IMR-90 (cell line): ENCODE measurements at places on chromosomes 3 and 15. TPM values are rescaled to one million over a fixed set of nuclear protein-coding genes. Genes with fewer than 3 reads are reported as not detected.
A peak's percentile ranks its signal among the peaks of the same experiment; 100 is the strongest.

GRCh38 chr15:95857124-95857757 is 473.3 kb upstream of the NR2F2 start:
- no peak overlapping the region for H3K4me3 ChIP-seq
- H3K4me1 ChIP-seq: peaks cover 3% of the 10 kb centered on the region; the same call in 1 of the 2 replicates
- no peaks in the 10 kb centered on the region for H3K36me3 ChIP-seq
- peak; percentile 90 for DNase-seq

DNA sequence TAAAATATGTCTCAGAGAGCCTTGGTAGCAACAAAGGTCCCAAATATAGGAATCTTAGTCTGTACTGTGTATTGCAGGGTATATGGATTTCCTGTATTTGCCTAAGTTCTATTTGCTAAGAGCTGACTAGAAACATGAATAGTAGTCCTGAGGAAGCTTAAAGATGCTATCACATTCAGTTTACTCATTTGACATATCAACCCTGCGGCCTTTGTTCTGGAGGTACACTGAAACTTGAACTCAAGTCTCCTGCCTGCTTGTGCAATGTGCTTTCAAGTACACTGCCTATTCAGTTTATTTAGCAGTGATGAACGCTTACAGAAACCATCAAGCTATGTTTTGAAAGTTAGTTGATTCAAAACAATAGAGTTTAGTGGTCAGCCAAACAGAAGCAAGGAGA is 21.1 kb downstream of the IL1RAP start:
- H3K36me3 ChIP-seq: no peaks in the 10 kb centered on the region; the same call in 1 of the 2 replicates
- H3K4me3 ChIP-seq: no peak overlapping the region
- H3K27ac ChIP-seq: no peak overlapping the region
- no peak for DNase-seq
- H3K27me3 ChIP-seq: no peaks in the 10 kb centered on the region

- H3K4me3 ChIP-seq: no peak overlapping the region
- DNase-seq: no peak
- no peak overlapping the region for H3K27ac ChIP-seq
- H3K36me3 ChIP-seq: no peaks in the 10 kb centered on the region
- H3K27me3 ChIP-seq: no peaks in the 10 kb centered on the region
- H3K4me1 ChIP-seq: no peaks in the 10 kb centered on the region
Measured at GRCh38 chr3:21405671-21406667, 345.0 kb downstream of the ZNF385D start.

DNA sequence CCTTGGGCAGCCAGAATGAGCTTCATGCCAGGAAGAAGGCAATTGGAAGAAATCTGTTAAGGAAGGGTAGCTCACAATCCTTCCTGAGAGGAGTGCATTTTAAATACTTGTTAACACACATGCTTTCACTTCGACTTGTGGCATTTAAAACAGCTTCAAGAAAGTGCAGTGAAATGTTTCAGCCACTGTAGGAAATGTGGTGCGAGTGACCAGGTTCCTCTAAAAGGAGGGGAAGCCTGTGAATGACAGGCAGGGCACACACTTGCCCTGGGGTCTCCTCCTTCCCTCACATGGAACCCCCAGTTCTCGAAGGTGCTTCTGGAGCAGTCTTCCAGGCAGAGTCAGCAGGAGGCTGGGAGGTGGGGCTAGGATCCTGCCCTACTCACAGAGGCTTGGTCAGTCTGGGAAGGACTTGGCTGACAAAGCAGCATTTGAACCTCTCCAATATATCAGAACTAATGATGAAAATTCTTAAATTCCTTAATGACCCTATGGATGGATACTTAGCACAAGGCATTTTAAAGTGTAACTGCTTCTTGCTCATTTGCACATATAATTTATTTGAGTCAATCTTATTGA is 358.6 kb downstream of the CHST2 start:
- H3K36me3 ChIP-seq: no peaks in the 10 kb centered on the region
- 0 out of 2 replicates have a peak, but pooled peaks cover 2% of the 10 kb centered on the region for H3K4me1 ChIP-seq
- no peak overlapping the region for H3K27ac ChIP-seq
- no peak overlapping the region for H3K4me3 ChIP-seq
- no peak for DNase-seq

DNA sequence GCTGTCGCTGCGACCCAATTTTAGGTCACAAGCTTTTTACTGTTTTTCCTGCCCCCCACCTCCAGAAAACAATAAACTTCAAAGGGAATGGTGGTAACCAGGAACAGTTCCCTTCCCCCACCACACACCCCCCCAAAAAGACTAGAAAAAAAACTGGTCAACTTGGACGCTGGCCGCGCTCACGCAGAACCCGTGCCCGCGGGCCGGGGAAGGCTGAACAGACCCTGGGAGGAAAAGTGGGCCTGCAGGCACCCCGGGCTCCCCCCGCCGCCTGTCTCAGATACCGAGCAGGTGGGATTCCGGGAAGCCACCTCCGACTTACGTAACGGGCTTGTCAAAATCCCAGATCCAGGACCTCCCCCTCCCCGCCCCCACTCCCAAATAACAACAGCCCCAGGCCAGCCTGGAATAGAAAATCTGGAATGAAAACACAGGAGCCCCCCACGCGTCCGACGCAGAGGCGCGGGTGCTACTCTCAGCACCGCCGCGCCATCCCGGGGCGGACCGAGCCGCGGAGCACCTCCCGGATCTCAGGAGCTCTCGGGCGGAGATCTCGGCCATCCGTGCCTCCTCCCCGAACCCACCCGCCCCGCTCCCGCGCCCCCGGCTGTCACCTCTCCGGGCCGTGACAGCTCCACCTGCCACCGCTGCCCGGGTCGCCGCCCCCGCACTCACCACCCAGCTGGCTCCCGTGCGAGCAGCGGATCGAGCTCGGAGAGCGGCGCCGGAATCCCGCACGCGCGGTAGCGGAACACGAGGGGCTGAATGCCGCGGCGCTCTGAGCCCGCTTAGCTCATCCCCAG is 557 bp downstream of the DENND4A start:
- H3K27me3 ChIP-seq: no peaks in the 10 kb centered on the region
- H3K4me3 ChIP-seq: peak overlapping the region; percentile 61
- H3K27ac ChIP-seq: peak overlapping the region; percentile 75
- H3K4me1 ChIP-seq: peaks cover 4% of the 10 kb centered on the region; the same call in 1 of the 2 replicates

DNA sequence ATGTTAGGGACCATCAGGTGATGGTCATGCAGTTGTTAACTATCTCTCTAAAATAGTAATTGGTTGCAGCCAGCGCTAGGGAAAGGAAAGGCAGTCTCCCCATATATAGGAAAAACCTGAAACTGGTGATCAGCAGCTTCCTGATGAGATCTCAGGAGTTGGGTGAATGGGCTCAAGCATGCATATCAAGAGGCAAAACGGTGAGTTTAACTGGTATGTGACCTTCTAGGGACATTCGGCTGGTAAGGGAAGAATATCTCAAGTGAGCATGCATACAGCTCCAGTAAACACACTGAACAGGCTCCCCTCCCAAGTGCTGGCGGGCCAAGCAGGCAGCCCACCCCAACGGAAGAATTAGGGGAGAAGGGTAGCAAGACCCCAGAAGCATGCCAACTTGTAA is 49.3 kb upstream of the ROBO2 start:
- H3K4me1 ChIP-seq: no peaks in the 10 kb centered on the region
- H3K4me3 ChIP-seq: no peak overlapping the region
- DNase-seq: no peak
- no peaks in the 10 kb centered on the region for H3K36me3 ChIP-seq

DNA sequence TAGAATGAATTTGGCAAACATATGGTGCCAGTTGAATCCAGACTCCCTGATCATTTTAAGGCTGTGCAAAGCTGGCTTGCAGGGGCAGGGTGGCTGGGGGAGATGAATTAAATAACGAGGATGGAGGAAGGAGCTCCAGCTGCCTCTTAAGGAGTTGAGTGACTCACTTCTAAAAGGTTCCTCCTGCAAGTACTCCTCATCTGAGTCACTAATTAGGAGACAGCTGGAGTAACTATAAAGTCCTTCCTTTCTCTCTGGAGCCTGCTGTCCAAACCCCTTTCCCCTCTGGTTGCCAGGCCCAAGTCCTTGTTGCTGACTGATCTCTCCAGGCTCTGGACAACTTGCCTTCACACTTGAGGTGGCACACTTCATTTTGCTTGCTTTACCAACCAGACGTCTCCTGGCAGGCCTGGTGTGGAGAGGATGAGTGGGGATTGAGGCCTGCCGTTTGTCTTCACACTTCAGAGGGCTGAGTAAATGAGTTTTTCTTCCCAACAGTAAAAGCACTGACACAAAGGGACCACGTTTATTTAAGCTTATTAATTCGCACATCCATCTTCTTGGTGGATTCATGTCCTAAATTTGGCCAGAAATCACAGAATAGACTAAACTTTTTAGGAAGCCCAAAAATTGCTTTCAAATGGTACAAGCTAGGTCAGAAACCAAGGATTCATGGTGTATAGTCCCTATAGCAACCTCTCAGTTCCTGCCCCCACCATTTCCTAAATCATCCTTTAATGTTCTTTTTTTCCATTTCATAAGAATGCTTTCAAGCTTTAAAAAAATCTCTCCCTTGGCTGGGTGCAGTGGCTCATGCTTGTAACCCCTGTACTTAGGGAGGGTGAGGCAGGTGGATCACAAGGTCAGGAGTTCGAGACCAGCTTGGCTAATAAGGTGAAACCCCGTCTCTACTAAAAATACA is 90.5 kb upstream of the MYRIP start:
- no peak overlapping the region for H3K4me3 ChIP-seq
- no peaks in the 10 kb centered on the region for H3K36me3 ChIP-seq
- H3K27ac ChIP-seq: no peak overlapping the region

The H1-8 gene
- polyA plus RNA-seq: not detected in 2 replicates

- peak; percentile 83 for DNase-seq
- H3K4me3 ChIP-seq: no peak overlapping the region
- peak overlapping the region; percentile 82; the same call in 1 of the 2 replicates for H3K27ac ChIP-seq
- H3K4me1 ChIP-seq: peaks cover 11% of the 10 kb centered on the region
- no peaks in the 10 kb centered on the region for H3K27me3 ChIP-seq
- no peaks in the 10 kb centered on the region for H3K36me3 ChIP-seq
Measured at GRCh38 chr3:73727117-73727821, 102.5 kb upstream of the PDZRN3 start.

- no peaks in the 10 kb centered on the region for H3K4me1 ChIP-seq
- H3K27me3 ChIP-seq: no peaks in the 10 kb centered on the region
- no peak overlapping the region for H3K4me3 ChIP-seq
- no peaks in the 10 kb centered on the region for H3K36me3 ChIP-seq
- H3K27ac ChIP-seq: no peak overlapping the region
Measured at GRCh38 chr3:21729331-21729730, 21.7 kb downstream of the ZNF385D start.

The CCR2 gene
- not detected in 2 replicates for polyA plus RNA-seq

The CCDC54 gene
- polyA plus RNA-seq: not detected in 2 replicates

GRCh38 chr15:42594095-42594494 is 18.7 kb downstream of the STARD9 start:
- H3K4me1 ChIP-seq: peaks cover 11% of the 10 kb centered on the region
- no peak overlapping the region for H3K4me3 ChIP-seq
- no peaks in the 10 kb centered on the region for H3K36me3 ChIP-seq

The C3orf22 gene
- not detected in 2 replicates for polyA plus RNA-seq

- H3K4me3 ChIP-seq: no peak within 1 kb of the TSS
- DNase-seq: no peak
- H3K36me3 ChIP-seq: no peaks in the 10 kb centered on the region
- peaks cover 77% of the 10 kb centered on the region for H3K27me3 ChIP-seq
Measured at GRCh38 chr3:137764001-137764433, at the start of gene SOX14. SOX14 (plus strand) TSS chr3:137764315; CDS start chr3:137764785, 470 bp downstream.

- H3K4me3 ChIP-seq: no peak overlapping the region
- no peak overlapping the region for H3K27ac ChIP-seq
Measured at GRCh38 chr3:127544803-127545201, 45.7 kb downstream of the TPRA1 start.

DNA sequence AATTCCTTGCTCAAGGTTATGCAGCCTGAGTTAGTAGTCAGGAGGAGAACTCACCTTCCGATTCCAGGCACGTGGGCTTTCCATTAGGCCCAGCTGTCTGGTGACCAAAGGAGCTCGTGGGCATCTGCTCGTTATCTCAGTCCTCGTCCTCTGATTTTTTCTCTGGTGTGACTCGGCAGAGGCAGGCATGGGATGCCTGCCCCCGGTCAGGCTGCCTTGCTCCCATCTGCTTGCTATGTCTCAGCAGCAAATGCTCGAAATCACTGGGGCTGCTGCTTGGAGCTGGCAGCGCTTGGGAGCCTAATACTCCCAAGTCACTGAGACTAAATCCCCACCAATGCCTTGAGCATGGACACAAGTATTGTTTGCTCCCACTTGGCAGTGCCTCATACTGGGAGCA is 84.5 kb upstream of the NMNAT3 start:
- no peak for DNase-seq
- no peak overlapping the region for H3K27ac ChIP-seq
- H3K4me1 ChIP-seq: no peaks in the 10 kb centered on the region; the same call in 1 of the 2 replicates
- H3K36me3 ChIP-seq: no peaks in the 10 kb centered on the region

GRCh38 chr15:58748852-58749531 is 515 bp downstream of the ADAM10 start:
- DNase-seq: no peak
- H3K27me3 ChIP-seq: no peaks in the 10 kb centered on the region
- no peaks in the 10 kb centered on the region for H3K4me1 ChIP-seq
- H3K36me3 ChIP-seq: no peaks in the 10 kb centered on the region
- peak overlapping the region; percentile 74 for H3K4me3 ChIP-seq

DNA sequence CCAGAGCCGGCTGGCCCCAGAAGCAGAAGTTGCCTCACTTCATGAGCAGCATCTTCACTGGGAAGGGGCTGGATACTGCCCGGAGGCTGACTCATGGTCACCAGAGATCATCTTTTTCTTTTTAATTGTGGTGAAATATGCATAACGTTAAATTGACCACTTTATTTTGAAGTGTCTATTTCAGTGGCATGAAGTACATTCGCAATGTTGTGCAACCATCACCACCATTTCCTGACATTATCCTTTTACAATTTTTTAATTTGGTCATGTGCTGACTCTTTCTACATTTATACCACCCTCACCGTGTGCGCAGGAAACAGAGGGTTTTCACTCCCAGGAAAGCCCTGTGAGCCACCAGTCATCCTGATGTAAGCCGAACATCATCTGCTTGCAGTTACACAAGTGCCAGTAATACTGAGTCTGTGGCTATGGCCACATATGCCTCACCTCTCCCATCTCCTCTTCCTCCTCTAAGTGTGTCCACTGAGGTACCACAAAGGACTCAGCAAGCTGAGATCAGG is 51.6 kb upstream of the ABHD17C start:
- H3K27ac ChIP-seq: no peak overlapping the region
- H3K4me3 ChIP-seq: no peak overlapping the region
- H3K36me3 ChIP-seq: no peaks in the 10 kb centered on the region
- H3K27me3 ChIP-seq: no peaks in the 10 kb centered on the region
- no peak for DNase-seq

- H3K27ac ChIP-seq: no peak overlapping the region
- peaks cover 2% of the 10 kb centered on the region; the same call in 1 of the 2 replicates for H3K4me1 ChIP-seq
- H3K36me3 ChIP-seq: no peaks in the 10 kb centered on the region
- no peak overlapping the region for H3K4me3 ChIP-seq
- DNase-seq: no peak
- peaks cover 6% of the 10 kb centered on the region; the same call in 1 of the 2 replicates for H3K27me3 ChIP-seq
Measured at GRCh38 chr15:63869371-63870042, 35.8 kb upstream of the HERC1 start.

The CAPN3 gene
- polyA plus RNA-seq: 1.0 and 1.1 TPM in 2 replicates

DNA sequence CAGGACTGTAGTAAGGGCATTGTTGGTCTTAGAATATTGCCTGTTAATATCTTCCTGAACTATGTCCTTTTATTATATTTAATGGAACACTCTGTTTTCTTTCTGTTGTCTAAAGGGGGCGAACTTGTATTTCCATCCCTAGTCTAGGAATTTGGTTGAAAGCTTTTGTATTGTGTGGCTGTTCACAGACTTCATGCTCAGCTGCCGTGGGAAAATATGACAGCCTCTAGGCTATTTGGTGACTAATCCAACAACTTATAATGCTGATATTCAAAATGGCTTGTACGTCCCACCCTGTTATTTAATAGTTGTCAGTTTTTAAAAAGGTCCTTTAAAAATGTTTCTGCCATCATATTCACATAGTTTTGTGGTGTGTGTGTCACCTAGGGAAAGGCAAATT is 202.6 kb downstream of the KLHL25 start:
- no peaks in the 10 kb centered on the region for H3K36me3 ChIP-seq
- no peak overlapping the region for H3K27ac ChIP-seq
- peak; percentile 86 for DNase-seq
- peaks cover 8% of the 10 kb centered on the region; the same call in 1 of the 2 replicates for H3K4me1 ChIP-seq

GRCh38 chr3:185651971-185652370 is 65.9 kb downstream of the SENP2 start:
- peaks cover 67% of the 10 kb centered on the region for H3K36me3 ChIP-seq
- no peaks in the 10 kb centered on the region for H3K27me3 ChIP-seq
- no peak for DNase-seq
